ENCODE measurements at places on chromosomes 7 and 10.

DNA sequence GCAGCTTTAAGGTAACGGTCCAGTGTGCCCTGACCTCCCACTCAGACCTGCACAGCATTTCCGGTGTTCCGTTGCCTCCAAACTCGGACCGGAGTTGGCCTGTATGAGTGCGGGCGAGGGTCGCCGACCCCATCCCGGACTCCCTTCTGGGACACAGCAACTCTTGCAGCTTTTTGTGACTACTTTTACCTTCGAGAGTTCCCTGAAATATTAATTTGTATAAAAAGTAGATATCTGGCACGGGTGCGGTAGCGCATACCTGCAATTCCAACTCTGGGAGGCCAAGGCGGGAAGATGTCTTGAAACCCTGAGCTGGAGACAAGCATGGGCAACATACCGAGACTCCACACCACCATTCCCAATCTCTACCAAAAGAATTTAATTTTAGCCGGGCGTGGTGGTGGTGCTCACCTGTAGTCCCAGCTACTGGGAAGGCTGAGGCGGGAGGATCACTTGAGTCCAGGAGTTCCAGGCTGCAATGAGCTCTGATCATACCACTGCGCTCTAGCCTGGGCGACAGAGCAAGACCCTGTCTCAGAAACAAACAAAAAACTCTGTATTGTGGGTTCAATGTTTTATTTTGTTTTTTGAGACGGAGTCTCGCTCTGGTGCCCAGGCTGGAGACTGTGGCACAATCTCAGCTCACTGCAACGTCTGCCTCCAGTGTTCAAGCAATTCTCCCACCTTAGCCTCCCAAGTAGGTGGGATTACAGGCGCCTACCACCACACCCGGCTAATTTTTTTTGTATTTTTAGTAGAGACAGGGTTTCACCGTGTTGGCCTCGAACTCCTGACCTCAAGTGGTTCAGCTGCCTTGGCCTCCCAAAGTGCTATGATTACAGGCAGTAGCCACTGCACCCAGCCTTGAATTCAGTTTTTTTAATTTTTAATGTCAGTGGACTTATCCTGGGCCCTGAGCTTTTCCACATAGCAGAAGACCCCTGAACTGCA lies 1.1 kb upstream of the PPP1R35 start:
- DNase-seq: no peak

DNA sequence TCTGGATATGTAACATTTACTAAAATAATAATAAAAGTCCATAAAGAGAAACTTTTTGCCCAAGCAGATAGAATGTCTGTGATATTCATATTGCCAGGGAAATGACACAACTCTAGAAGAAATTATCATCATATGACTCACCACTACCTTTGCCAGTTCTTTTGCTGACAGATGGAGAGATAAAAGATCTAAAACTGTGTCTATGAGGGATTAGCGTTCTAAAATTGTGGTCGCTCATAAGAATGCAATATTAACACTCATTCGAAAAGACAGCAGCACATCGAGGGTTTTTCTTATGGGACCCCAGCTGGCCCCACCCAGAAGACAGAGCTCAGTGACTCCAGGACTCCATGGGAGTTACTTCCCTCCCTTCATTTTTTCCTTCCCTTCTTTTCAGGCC lies 16.6 kb upstream of the LANCL2 start:
- no peak for DNase-seq

GRCh38 chr10:89592539-89592938 lies 52.5 kb downstream of the PANK1 start:
- no peak for DNase-seq

DNA sequence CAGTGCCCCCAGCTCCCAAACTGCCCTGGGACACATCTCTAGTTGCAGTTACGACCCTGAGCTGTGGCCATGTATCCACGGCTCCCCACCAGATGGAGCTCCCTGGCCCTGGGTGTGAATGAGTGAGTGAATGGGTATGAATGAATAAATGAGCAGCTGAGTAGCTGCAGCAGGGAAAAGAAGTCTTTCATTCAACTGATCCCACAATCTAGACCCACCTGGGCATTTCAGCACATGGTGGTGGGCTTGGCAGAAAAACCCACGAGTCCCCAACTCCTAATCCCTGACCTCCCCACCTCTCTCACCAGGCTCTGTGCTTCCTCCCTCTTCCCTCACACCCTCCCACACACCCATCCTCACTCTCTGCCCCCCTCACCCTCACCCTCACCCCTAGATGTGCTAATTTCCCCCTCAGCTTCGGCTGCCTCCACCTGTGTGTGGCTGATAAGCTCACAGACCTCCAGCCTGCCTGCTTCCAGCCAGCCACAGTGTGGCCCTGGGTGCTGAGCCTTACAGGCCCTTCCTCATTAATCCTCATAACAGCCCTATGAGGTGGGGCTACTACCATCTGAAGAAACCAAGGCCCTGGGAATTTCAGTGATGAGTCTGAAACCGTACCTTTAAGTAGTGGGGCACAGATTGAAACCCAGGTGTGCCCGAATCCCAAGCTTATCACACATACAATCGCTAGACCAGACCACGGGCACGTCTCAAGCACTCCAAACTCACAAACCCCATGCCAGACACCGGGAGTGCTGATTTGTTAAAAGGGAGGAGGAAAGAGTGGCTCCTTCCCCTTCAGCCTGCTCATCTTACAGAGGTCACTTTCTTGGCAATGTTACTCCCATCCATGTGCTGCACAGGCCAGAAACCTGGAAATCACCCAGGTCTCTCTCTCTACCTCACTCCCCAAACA lies 2.2 kb upstream of the ATP6V1F start:
- DNase-seq: no peak

- no peak for DNase-seq
Measured at GRCh38 chr10:21308946-21309345, 216.5 kb downstream of the SKIDA1 start.

GRCh38 chr7:146494952-146495596 lies 378.5 kb downstream of the CNTNAP2 start:
- no peak for DNase-seq

- DNase-seq: no peak
Measured at GRCh38 chr7:37333075-37333474, 115.6 kb downstream of the ELMO1 start.

GRCh38 chr7:144834641-144835144 lies 1.2 kb downstream of the TPK1 start:
- peak; percentile 62 for DNase-seq

DNA sequence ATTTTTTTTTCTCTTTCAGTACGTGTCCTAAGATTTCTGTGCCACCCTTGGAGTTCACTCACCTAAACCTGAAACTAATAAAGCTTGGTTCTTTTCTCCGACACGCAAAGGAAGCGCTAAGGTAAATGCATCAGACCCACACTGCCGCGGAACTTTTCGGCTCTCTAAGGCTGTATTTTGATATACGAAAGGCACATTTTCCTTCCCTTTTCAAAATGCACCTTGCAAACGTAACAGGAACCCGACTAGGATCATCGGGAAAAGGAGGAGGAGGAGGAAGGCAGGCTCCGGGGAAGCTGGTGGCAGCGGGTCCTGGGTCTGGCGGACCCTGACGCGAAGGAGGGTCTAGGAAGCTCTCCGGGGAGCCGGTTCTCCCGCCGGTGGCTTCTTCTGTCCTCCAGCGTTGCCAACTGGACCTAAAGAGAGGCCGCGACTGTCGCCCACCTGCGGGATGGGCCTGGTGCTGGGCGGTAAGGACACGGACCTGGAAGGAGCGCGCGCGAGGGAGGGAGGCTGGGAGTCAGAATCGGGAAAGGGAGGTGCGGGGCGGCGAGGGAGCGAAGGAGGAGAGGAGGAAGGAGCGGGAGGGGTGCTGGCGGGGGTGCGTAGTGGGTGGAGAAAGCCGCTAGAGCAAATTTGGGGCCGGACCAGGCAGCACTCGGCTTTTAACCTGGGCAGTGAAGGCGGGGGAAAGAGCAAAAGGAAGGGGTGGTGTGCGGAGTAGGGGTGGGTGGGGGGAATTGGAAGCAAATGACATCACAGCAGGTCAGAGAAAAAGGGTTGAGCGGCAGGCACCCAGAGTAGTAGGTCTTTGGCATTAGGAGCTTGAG lies at the start of gene CFTR:
Gene CFTR, plus strand, starts transcription at position 801 of the 830 bp plus-strand sequence. CDS start 70 bp downstream, outside the sequence.
- DNase-seq: no peak

DNA sequence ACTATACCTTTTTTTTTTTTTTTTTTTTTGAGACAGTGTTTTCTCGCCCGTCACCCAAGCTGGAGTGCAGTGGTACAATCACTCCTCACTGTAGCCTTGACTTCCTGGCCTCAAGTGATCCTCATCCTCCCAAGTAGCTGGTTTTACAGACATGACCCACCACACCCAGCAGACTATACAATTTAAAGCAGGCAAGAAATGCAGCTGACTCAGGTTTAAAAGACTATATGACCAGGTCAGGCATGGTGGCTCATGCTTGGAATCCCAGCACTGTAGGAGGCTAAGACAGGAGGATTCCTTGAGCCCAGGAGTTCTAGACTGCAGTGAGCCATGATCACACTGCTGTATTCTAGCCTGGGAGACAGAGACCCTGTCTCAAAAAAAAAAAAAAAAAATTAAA lies 89.5 kb upstream of the AUTS2 start:
- no peak for DNase-seq

- DNase-seq: no peak
Measured at GRCh38 chr7:23072922-23073321, 32.7 kb upstream of the KLHL7 start.

DNA sequence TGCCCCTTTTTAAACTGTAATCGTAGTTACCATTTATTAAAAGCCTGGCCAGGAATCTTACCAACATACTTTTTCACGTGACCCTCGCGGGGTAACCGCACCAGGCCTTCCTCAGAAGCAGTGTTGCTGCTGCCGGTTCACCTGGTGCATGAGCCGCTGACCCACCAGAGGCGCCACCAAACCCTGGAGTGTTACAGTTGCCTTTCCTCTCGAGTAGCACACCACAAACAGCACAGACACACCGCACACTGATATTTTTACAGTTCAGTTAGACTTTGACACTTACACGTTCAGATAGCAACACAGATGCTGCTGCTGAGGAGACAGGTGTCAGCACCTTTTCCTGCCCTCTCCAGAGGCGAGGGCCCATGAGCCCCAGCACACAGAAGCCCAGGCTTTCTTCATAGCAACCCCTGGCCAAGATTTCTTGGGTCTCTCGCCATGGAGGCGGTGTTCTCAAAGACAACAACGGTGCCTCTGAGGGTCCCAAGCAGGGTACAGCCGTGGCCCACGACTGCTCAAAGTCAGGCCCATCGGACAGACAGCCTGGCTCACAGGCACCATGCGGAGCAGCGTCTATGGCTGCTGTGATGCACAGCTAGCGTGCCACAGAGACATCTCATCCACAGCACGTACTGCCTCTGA lies 123.1 kb downstream of the DIP2C start:
- no peak for DNase-seq

GRCh38 chr10:59843748-59844147 lies 62.6 kb downstream of the CCDC6 start:
- DNase-seq: no peak

- no peak for DNase-seq
Measured at GRCh38 chr10:7700577-7701125, 2.5 kb upstream of the ITIH2 start.

DNA sequence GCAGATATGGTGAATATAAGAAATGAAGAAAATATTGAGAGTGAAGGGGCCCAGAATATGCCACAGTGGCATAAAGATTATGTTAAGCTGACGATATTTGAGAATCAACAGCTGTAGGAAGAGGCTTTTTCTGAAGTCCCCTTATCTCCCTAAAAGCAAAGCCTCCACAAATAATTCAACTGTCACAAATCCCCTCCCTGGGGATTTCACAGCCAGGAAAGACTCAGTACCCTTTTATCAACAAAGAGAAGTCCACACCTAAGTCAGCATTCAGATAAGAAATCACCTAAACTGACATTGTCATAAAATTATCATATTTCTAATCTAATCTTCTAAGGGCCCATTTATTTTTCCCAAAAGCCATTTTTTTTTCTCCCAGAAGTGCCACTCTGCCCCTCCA lies 284.9 kb upstream of the VWC2 start:
- DNase-seq: no peak

GRCh38 chr7:40288827-40289226 lies 154.0 kb downstream of the SUGCT start:
- no peak for DNase-seq

DNA sequence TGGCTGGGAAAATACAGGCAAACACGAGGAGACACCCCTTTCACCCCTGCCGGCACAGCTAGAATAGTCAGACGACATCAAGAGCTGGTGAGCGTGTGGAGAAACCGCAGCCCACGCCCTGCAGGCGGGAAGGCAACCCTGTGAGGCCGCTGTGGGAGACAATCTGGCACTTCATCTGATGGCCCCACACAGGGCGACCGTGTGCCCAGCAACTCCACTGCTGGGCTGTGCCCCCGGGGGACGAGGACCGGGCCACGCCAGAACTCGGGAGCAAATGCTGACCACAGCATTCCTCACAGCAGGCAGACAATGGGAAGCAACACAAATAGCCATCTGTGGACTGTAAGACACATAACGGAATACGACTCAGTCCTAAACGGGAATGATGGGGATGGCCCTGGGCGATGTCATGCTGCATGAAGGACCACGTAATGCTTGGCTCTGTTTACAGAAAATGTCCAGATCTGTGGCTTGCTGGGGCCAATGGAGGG lies 58.9 kb downstream of the CFAP46 start:
- no peak for DNase-seq

GRCh38 chr10:130301021-130301892 lies 165.1 kb downstream of the GLRX3 start:
- peak; percentile 33 for DNase-seq

DNA sequence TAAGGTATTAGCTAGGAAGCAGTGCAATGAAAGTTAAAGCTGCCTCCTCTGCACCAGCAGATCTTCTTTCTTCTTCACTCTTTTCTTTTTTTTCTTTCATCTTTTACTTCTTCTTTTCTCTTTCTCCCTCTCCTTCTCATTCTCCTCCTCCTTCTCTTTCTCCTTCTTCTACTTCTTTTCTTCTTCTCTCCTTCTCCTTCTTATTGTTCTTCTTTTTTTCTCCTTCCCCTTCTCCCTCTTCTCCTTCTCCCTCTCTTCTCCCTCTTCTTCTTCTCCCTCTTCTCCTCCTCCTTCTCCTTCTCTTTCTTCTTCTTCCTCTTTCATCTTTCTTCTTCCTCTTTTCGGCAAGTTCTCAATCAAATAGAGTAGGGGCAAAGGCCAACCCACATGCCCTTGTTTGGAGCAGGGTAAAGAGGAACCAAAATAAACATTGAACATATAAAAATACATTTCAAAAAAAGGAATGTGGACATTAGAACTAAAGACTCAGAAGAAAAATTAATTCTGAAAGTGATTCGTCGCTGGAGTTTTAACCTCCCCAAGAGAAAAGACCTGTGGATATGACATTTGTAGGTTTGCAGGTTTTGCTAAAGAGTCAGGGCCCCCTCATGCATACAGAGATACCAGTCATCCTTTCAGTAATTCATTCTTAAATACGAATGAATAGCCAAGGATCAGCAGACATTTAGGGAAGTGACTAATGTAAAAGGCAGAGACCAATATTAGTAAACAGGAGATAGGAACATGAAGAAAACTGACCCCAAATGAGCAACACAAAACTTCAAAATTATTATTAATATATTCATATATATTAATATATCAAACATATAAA lies 93.0 kb upstream of the RSU1 start:
- no peak for DNase-seq

DNA sequence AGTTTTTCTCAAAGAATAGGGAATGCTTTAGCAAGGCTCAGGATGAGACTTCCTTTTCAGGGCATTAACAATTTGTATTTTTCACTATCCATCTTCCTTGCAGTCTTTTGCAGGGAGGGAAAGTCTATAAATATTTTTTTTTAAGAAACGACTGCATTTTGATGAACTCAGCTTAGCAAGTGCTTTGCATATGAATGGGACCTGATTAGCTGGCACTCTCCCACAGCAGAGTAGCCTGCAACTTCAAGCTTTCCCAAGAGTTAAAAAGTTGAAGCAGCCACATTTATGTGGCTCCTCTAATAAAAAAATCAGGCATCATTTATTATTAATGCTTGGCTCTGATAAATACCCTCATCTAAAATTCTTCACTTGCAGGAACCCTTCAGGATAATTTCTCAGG lies 134.0 kb downstream of the GRID1 start:
- DNase-seq: no peak

- DNase-seq: no peak
Measured at GRCh38 chr7:116790025-116790424, 72.4 kb upstream of the CAPZA2 start.

Measured in hippocampal formation (tissue), 2 donors.